Renal cortical epithelial cell (primary cell): ENCODE measurements at places on chromosomes 7 and 10. TPM values are rescaled to one million over a fixed set of nuclear protein-coding genes. Genes with fewer than 3 reads are reported as not detected.
A peak's percentile ranks its signal among the peaks of the same experiment; 100 is the strongest.

SEMA3D gene
- total RNA-seq: 0.20 and 0.69 TPM in 2 replicates

FAM3C gene
- total RNA-seq: 92.6 and 203 TPM in 2 replicates

DNA sequence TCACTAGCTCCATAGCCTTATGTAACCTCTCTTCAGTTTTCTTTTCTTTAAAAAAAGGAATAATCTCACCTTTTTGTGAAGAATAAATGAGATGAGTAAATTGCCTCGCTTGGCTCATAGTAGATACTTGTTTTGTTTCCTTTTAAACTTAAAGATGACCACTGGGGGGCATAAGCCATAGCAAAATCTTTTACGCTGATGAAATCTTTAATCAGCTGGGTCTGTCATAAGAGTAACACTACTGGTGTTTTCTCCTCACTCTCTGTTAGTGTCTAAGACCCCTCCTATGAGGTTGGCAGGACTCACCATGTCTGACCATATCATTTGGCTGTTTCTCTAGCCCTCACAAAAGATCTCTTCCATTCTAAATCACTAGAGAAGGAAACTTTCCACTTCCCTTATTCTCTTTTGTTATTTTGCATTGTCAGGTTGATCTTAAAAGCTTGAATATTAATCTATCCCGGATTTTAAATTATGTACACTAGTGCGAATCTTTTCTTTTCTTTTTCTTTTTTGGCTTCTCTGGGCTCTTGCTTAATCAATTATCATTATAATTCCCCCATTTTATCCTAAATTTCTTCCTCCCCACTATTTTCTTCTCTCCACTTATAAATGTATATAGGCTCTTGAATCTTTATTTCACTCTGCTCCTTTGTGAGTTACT lies 12.5 kb downstream of the STAG3 start:
- peak; percentile 42 for DNase-seq

DNA sequence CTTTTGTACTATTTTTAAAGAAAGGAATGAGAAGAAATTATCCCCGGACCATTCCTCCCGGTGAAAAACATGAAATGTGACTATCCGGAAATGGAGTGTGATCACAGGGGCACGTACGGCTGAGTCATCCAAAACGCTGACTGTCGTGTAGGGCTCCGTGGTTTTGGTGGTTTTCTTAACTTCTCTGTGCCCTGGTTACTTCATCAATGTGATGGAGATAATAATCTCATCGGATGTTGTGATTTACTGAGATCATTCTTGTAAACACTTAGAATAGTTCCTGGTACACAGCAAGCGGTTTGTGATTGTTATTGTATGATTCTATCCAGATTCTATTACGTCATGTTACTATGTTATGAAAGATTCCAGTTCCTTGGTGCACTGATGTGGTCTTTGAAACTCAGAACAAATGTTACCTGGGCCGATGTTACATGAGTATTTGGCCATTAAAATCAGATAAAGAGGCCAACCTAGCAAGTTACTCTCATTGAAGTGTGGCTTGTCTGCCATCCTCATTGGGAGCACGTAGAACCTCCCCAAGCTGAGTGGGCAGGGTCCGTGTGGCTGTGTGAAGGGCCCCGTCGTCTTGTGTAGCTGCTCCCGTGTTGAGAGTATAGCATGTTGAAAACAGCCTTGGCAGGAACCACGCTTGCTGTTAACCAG lies 99.5 kb downstream of the CAMK1D start:
- DNase-seq: peak; percentile 17

- DNase-seq: no peak
Observed at GRCh38 chr7:31067491-31067890, 15.4 kb downstream of the ADCYAP1R1 start.
